Aorta (tissue), 5 donors: ENCODE measurements at places on chromosomes 3 and 15. TPM values are rescaled to one million over a fixed set of nuclear protein-coding genes. Genes with fewer than 3 reads are reported as not detected.

Gene SLC15A2
- 1.4 TPM for total RNA-seq

Gene RTP2
- not detected for total RNA-seq

Gene PLAAT1
- total RNA-seq: not detected

Gene LRTM1
- not detected for total RNA-seq

- H3K4me3 ChIP-seq: no peak overlapping the region
- no peaks in the 10 kb centered on the region for H3K36me3 ChIP-seq
- H3K27me3 ChIP-seq: no peaks in the 10 kb centered on the region
- H3K4me1 ChIP-seq: peaks cover 5% of the 10 kb centered on the region
Measured at GRCh38 chr15:45884755-45885445, 250.1 kb downstream of the SQOR start.

DNA sequence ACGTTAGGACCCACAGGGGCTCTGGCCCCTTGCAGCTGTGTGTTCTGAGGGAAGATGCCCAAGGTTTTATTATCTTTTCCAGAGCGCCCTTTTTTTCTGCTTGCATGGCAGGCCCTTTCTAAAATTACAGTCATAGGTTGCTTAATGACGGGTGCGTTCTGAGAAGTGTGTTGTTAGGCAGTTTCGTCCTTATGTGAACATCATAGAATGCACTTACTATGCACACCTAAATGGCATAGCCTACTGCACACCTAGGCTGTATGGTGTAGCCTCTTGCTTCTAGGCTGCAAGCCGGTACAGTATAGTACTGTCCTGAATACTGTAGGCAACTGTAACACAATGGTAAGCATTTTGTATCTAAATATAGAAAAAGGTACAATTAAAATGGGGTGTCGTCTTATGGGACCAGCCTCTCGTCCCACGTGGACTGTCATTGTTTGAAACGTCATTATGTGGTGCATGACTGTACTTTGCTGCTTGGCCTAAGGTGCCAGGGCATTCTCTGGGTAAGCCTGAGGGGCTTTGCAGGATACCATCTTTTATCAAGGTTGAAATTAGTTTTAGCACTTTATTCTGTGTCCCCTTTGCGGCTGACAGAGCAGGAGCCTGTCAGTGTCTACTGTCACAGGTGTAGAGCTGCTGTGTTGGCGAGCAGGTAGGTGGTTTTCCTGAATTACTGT, 10.9 kb downstream of the KLF13 start:
- no peak for DNase-seq
- no peaks in the 10 kb centered on the region for H3K27me3 ChIP-seq
- no peaks in the 10 kb centered on the region for H3K36me3 ChIP-seq
- H3K4me3 ChIP-seq: no peak overlapping the region
- H3K4me1 ChIP-seq: no peaks in the 10 kb centered on the region

DNA sequence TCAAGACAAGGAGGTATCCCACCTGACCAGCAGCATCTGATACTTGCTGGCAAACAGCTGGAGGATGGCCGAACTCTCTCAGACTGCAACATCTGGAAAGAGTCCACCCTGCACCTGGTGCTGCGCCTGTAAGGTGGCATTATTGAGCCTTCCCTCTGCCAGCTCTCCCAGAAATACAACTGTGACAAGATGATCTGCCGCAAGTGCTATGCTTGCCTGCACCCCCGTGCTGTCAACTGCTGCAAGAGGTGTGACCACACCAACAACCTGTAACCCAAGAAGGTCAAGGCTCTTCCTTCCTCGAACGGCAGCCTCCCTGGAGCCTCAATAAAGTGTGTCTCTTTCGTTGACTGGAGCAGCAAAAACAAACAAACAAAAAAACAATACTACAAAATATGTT, 2.2 kb upstream of the SLC4A7 start:
- H3K4me3 ChIP-seq: no peak overlapping the region
- H3K27ac ChIP-seq: no peak overlapping the region
- H3K36me3 ChIP-seq: no peaks in the 10 kb centered on the region
- no peaks in the 10 kb centered on the region for H3K4me1 ChIP-seq
- no peak for DNase-seq

DNA sequence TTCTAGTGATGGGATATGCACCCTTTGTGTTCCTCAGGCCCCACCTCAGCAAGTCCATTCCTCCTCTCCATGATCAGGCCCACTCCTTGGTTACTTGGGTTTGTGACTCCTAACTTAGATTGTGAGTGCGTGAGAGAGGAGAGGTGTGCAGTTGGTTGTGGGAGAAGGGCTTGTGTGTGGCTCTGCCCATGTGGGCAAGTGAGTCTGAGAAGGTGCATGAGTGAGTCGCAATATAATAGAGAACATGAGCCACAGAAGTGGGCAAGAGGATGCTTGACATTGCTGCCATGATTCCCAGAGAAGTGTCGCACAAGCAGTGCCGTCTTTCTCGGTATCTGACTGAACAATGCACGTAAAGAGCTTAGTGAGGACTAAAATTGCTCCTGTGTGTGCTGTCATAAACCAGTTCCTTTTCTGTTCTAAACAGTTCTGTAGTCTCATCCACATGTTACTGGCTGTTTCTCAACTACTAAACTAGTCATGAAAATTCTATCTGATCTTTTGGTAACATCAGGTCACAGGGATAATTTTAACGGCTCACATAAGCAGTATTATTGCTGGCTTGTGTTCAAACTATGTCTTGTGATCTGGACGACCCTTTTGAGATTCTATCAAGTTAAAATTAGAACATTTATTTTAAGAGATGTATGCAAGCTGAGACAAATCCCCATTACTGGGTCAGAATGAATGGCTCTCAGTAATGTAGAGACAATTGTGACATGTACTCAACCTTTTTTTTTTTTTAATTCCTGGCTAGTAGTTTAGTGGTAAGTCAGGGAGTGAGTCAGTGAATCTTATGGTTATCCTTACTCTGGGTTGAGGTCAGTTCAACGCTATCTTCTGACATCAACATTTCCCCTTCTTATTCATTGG, 25.6 kb downstream of the GYG1 start:
- peaks cover 2% of the 10 kb centered on the region for H3K36me3 ChIP-seq
- DNase-seq: no peak
- H3K27me3 ChIP-seq: no peaks in the 10 kb centered on the region
- peaks cover 2% of the 10 kb centered on the region for H3K4me1 ChIP-seq
- H3K4me3 ChIP-seq: no peak overlapping the region

DNA sequence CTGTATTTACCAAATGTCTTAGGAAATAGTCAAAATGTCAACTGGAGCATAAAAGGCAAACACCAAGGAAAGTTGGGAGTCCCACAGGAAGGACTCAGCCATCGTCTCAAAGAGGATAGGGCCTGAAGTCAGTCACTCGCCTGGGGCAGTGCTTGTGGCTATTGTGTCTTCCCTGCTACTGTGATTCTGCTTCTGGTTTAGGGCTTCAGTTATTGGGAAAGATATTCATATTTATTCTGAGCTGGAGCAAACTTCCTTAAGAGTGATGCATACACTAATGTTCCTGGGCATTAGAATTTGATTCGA, 118.1 kb downstream of the EDEM1 start:
- DNase-seq: no peak
- H3K4me3 ChIP-seq: no peak overlapping the region
- no peaks in the 10 kb centered on the region for H3K27me3 ChIP-seq
- no peak overlapping the region for H3K27ac ChIP-seq

- H3K27ac ChIP-seq: no peak overlapping the region
- H3K27me3 ChIP-seq: no peaks in the 10 kb centered on the region
- no peaks in the 10 kb centered on the region for H3K4me1 ChIP-seq
- H3K36me3 ChIP-seq: no peaks in the 10 kb centered on the region
- H3K4me3 ChIP-seq: no peak overlapping the region
Measured at GRCh38 chr3:89032346-89033013, 74.9 kb upstream of the EPHA3 start.

DNA sequence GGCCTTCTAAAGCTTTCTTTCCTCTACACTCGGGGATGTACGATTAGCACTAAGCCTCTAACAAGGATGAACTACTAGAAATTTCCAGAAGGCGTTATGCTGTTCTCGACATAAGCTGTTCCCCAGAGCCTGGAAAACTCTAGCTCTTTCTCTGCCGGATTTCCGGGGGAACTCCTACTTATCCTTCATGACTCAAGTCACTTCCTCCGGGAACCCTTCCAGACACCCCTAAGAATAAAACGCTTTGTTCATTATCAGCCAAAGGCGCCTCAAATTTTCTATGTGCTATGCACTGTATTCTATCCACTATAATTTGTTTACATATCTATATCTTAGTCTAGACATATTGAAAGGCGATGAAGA, 455 bp upstream of the SNAP23 start:
- peak overlapping the region; percentile 90 for H3K4me3 ChIP-seq
- peak overlapping the region; percentile 85 for H3K27ac ChIP-seq
- peaks cover 8% of the 10 kb centered on the region for H3K4me1 ChIP-seq
- no peaks in the 10 kb centered on the region for H3K27me3 ChIP-seq
- peak; percentile 64 for DNase-seq
- H3K36me3 ChIP-seq: no peaks in the 10 kb centered on the region
